ENCODE measurements at places on chromosomes 6 and 20.

DNA sequence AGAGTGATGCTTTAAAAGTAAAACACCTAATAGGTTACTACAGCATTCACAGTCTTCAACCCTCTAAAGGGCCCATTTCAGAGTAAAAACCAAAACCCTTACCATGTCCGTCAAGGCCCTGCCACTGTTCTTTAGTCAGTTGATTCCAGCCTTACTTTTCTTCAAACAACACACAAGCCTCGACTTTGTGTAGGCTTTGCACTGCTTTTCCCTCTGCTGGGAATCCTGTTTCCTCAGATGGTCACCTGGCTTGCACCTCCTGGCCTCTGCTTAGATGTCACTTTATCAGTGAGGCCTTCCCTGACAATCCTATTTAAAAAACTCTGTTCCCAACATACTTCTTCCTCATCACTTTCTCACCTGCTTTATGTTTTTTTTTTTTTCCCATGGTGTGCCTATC, 77.1 kb upstream of the FLRT3 start:
- DNase-seq: no peak

GRCh38 chr20:51837876-51838420, 35.6 kb upstream of the SALL4 start:
- no peak for DNase-seq

DNA sequence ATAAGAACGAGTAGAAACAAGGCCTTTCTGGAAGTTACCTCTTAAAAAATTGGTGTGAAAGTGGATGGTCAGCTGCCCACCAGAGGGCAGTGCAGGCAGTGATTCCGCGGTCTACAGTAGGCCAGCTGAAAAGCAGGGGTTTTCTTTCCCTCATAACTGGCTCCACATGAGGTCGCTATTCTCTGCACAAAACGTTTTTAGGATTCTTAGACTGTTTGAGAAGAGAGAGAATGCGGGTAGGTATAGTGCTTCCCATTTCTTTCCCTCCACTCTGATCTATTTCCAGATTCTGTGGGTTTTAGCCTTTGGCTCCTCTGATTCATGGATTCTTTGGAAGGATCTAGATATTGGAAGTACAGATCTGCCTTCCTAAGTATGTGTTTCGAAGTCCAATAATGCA, 14.2 kb downstream of the FIG4 start:
- peak; percentile 76 for DNase-seq

- DNase-seq: no peak
Observed at GRCh38 chr20:41782255-41782654, 164.1 kb upstream of the CHD6 start.

DNA sequence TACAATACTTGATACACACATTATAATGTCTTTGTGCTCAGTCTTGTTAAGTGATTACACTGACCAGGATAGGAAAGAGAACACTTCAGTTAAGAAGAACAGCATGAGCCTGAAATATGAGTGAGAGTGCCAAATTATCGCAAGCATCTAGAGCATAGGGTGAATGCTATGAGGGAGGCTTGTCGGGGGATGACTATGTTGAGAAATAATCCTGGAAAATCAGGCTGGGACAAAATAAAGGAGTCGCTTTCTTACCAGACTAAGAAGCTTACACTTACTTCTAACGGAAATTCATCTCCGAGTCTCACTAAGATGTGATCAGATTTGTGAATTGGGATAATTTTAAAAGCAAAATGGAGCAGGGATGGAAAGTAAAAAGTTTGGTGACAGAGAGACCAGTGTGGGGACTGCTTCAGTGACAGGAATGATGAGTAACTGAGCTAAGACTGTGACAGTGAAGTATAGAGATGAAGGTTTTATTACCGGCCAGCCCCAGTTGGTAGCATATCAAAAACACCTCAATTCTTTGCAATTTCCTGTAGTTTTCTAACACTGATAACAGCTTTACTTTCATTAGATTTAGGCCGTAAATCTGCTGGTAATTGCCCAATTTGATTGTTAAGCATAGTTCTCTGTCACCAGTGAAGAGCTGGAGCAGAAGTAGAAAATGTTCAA, 48.4 kb upstream of the DEFB112 start:
- no peak for DNase-seq

DNA sequence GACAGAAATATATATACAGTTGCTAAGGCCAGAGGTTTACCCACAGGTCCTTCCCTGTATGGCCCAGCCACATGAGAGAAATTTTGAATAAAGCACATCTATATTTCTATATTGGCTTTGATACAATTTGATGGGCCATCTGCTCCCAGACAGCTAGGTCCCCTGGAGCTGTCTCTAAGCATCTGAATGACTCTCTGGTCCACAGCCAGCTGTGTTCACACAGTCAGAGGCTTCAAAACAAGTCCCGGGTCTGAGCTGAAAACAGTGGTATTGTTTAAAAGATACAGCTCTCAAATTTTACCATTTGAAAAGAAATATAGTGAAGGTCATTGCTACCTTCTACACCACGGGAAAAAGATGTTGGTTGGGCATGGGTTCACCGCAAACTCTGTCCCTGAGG, 161.1 kb downstream of the SLC35B3 start:
- no peak for DNase-seq

- DNase-seq: no peak
Observed at GRCh38 chr6:33583591-33584155, 3.6 kb upstream of the BAK1 start.

DNA sequence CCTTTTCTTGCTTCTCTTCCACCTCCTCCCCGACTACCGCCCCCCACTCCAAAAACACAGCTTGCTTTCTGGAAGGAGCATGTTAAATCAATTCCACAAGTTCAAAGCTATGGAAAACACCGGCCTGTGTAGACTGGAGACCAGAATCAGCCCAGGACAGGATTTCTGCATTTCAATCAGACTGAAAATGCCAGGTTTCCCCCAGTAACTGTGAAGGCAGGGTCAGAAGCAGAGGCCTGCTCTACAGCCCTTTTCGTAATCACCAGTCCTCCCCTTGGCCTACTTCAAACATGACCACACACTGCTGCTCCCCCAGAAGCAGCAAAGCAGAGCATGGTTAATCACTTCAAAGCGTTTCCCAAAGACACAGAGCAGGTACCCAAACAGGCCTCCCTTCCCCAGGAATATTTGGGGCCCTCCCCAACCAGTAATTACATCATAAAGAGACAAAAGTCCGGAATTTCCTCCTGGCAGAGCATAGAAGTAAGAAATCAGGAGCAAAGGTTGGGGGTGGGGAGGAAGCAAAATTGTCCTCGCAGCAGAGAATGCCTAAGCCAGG, 38.4 kb downstream of the ZMYND8 start:
- peak; percentile 77 for DNase-seq

DNA sequence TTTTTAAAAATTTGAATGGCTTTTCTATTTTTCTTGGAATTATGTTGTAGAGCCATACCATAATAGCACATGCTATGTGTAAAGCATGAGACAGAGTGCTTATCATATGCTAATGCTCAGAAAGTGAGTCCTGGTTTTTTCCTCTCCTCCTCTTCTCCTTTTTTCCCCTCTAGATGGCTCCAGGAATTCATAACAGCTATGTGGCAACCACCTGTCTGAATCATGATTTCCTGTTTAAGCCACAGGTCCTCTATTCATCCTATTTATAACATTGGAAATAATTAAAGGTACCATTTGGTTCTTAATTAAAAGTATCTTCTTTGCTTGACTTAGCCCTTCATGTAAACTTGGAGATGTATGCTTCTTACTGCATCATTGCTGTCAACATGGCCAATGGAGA, 260.0 kb upstream of the MAP3K7 start:
- DNase-seq: no peak

DNA sequence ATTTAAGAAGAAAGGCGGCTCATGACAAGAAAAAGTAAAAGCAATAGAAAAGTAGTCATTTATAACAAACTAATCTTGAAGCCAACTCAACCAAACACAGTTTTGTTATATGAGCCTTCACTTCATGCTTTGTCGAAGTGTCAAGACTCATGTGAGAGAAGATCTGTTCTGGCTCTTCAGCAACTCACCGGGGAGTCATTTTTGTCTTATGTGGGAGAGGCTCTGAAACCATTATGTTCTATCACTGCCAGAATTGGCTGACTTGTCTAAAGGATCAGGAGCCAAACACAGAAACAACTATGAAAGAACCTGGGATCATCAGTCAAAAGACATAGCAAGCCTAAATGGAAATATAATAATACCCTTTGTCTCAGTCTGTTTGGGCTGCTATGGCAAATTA, 105.2 kb downstream of the CDK19 start:
- DNase-seq: no peak

- no peak for DNase-seq
Observed at GRCh38 chr6:43836507-43837240, 66.7 kb downstream of the VEGFA start.

GRCh38 chr6:163384510-163384909, 30.0 kb upstream of the QKI start:
- no peak for DNase-seq

DNA sequence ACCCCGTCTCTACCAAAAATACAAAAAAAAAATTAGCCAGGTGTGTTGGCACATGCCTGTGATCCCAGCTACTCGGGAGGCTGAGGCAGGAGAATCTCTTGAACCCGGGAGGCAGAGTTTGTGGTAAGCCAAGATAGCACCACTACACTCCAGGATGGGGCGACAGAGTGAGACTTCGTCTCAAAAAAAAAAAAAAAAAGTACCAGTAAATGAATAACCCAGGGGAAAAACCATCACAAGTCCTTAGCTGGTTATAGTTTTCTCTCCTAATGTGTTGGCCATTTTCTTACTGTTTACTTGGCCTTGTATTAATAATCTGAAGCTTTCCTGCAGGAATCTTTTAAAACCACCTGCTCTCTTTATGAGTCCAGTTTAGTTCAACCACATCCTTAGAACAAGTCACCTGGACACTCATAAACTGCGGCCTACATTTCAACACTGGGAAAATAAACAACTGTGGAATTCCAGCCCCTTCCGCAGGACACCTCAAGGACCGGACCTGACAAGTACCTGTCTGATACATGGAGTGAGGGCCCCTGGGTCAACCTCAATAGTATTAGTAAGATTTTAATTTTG, 102.6 kb downstream of the ATP9A start:
- no peak for DNase-seq

DNA sequence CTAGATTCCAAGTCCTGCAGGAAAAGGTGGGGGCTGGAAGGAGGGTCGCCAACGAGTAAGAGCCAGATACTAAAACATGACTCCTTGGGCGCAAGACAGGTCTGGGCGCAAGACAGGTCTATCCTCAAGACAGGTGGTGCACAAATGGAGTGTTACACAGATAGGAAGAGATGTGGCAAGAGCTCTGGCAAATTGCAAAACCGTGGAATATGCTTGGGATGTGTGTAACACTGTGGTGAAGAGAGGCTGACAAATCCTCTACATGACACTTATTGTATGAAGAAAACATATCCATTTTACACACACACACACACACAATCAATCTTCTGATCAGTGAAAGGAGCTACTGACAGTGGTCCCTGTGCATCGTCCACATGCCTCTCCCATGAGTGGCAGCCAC, 77.6 kb downstream of the TBC1D7 start:
- no peak for DNase-seq

DNA sequence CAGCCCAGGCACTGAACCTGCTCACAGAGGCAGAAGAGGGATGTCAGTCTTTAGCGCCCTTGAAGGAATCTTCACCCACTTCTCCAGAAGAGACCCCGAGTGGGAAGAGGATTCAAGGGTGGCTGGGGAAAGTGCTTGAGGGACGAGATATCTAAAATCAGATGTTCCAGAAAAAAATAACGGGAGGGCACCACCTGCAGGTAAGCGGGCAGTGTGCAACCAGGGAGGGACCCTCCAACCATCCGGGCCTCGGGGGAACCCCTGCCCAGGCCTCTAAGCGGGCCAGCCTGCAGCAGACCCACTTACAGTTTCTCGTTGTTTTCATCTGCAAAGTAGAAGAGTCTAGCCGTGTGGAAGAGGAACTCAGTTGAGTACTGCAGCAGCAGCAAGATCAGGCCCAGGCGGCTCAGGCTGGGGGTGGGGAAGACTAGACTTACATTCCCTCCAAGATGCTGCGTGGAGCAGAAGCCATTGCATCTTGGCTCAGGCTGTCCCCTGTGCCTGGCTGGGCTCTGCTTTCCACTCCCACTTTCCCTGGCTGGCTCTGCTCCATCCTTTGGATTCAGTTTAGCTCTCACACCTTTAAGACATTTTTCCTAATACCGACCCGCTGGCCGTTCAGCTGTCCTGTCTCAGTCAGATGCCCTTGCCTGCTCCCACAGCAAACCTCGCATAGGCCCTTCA, 71.0 kb downstream of the TRAM2 start:
- DNase-seq: no peak

GRCh38 chr6:11094411-11094851, 797 bp downstream of the SMIM13 start:
- peak; percentile 27 for DNase-seq

DNA sequence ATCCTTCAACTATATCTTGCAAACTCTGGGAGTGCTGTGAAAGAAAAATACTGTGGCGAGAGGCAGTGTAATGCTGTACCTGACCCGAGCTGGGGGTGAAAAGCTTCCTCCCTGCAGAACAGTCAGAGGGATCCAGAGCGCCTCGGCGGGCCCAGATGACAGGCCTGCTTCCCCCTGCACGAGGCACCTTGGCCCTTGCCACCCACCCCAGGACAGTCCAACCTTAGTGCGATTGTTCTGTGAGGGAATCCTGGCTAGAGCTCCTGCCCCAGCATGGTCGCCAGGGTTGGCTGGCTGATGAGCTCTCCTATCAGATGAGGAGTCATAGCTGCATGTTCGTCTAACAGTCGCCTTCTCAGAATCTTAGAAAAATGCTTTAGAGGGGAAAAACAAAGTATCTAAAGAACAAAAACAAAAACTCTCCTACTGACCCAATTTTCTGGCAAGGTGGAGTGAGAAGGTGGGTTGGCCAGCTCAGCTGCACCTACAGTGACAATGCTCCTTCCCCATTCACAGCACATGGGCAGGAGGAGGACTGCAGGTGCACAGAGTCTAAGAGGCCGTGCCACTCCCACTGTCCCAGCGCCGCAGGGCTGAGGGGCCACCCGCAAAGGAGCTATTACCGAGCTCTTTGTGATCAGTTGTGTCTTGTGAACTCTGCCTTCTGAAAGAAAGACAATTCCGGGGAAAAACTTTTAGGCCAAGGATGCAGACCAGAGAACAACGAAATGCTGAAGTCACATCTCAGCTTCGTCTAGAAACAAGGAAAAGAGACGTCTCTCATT, 28.6 kb upstream of the GPR6 start:
- no peak for DNase-seq

GRCh38 chr6:88238065-88238464, 71.9 kb upstream of the CNR1 start:
- no peak for DNase-seq

GRCh38 chr6:113344969-113345368, 512.2 kb upstream of the MARCKS start:
- DNase-seq: no peak

- no peak for DNase-seq
Observed at GRCh38 chr6:147170269-147170668, 33.9 kb upstream of the STXBP5 start.

GRCh38 chr20:57133926-57134650, 132.4 kb downstream of the BMP7 start:
- DNase-seq: no peak

DNA sequence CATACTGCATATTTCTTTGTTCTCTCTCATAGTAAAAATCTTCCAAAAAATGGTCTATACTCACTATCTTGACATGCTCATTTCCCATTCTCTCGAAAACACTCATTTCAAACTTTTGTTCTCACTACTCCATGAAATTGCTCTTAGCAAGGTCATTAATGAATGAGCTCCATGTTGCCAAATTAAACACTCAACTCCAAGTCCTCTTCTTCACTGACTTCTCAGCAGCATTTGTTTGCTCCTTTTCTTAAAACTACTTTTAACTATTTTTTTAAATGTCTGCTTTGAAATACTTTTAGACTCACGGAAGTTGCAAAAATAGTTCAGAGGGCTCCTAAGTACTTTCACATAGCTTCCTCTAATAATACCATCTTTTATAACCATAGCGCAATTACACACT, 274.0 kb upstream of the PREP start:
- DNase-seq: no peak
